Myometrial cell (primary cell): ENCODE measurements at places on chromosomes 1 and 21. TPM values are rescaled to one million over a fixed set of nuclear protein-coding genes. Genes with fewer than 3 reads are reported as not detected.

The PEAR1 gene
- total RNA-seq = 14.7 and 17.9 TPM in 2 replicates

The CR1L gene
- not detected in 2 replicates for total RNA-seq

The KCNN3 gene
- total RNA-seq = not detected in 2 replicates

The GIPC2 gene
- total RNA-seq = 1.4 TPM in 2 replicates

The C21orf91 gene
- 4.3 and 7.2 TPM in 2 replicates for total RNA-seq

The STUM gene
- total RNA-seq = not detected in 2 replicates

The FCMR gene
- 1.2 TPM in 1 of 2 replicates, not detected in the other for total RNA-seq
